ENCODE measurements at places on chromosomes 7 and 10. TPM values are rescaled to one million over a fixed set of nuclear protein-coding genes. Genes with fewer than 3 reads are reported as not detected.
A peak's percentile ranks its signal among the peaks of the same experiment; 100 is the strongest.

- H3K27ac ChIP-seq, result no peak overlapping the region
- H3K4me3 ChIP-seq, result no peak overlapping the region
- no peaks in the 10 kb centered on the region for H3K36me3 ChIP-seq
- no peaks in the 10 kb centered on the region for H3K4me1 ChIP-seq
- no peak for DNase-seq
Observed at GRCh38 chr7:93185303-93186027, 37.3 kb upstream of the SAMD9L start.

- no peak overlapping the region for H3K27ac ChIP-seq
- H3K4me3 ChIP-seq, result no peak overlapping the region
- DNase-seq, result no peak
- no peaks in the 10 kb centered on the region for H3K36me3 ChIP-seq
Observed at GRCh38 chr7:4191046-4191445, 491.0 kb upstream of the FOXK1 start.

Gene LARP4B
- total RNA-seq, result 114 TPM

DNA sequence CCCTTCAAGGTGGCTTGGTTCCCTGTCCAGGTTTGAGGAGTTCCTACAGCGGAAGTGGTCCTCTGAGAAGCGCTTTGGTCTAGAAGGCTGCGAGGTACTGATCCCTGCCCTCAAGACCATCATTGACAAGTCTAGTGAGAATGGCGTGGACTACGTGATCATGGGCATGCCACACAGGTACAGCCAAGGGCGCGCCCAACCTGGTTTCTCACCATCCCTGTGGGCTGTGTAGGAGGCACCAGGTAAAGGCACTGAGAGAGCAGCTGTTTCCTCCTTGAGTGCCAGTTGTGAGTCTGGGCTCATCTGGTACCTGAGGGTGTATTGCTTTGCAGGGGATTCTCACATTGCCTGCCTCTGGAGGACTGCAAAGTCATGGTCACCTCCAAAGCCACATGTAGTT, 68.0 kb downstream of the OGDH start:
- no peaks in the 10 kb centered on the region for H3K27me3 ChIP-seq
- no peak for DNase-seq
- no peak overlapping the region for H3K4me3 ChIP-seq
- H3K4me1 ChIP-seq, result peaks cover 20% of the 10 kb centered on the region

Gene CRYGN
- not detected for total RNA-seq

Gene FRA10AC1
- total RNA-seq, result 19.1 TPM

DNA sequence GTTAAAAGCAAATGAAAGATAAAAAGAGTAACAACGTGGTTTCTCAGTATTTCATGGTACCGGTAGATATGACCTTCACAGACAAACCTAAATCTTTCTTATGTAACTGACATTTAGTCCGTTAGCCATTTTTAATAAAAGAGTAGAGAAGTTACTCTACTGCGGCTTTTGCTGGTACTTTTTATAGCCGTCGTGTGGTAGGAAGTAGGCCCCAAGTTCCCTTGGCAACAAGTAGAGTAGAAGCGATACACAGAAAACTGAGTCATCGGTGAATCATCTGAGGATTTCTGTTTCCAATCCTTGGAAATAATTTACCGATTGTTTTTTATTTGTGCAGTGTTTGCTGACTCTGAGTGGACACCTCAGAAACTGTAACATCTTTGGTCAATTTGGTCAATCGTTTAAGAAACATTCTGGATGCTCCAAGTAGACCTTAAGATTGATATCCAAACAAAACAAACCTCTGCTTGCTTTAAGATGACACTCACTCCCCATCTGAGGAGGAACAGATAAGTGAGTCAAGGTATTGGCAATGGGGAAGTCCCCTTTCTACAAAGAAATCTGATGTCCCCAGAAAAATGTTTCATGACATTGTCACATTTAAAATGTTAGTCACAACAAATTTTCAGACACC, 63.9 kb upstream of the AHR start:
- H3K36me3 ChIP-seq, result no peaks in the 10 kb centered on the region
- H3K4me3 ChIP-seq, result no peak overlapping the region
- H3K27ac ChIP-seq, result peak overlapping the region; percentile 81
- peaks cover 3% of the 10 kb centered on the region for H3K4me1 ChIP-seq
- H3K27me3 ChIP-seq, result no peaks in the 10 kb centered on the region

DNA sequence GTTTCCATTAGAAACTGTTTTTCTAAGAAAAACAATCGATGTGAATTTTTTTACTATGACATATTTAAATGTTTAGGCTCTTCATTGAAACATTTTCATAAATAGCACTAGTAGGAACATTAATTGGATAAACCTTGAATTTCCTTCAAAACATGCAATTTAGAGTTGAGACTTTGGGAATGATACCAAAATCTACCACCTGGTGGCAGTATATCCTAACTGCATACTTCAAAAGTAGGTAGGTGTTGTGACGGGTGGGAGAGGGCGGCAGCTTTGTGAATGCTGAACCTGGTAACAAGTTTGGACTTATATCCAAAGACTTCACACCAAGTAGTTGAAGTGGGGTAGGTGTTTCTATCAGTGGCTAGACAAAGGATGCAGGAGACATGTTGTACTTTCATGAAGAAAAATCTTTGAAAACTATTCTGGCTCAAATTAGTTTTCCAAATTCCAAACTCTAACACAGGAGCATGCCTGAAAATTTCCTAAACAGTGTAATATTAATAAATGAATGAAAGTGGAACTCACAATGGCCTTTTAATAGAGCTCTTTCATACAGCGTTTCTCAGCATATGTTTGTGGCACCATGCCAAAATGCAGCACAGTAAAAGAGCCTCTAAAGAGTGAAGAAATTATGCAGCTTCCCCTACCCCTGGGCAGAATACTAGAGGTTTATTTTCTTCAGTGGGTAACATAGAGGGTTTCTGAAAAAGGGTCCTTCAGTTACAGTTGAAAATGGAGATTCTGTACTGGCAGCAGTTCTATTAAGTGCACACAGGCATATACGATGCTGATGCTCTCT, 201.0 kb upstream of the TPK1 start:
- H3K27ac ChIP-seq, result no peak overlapping the region
- H3K4me1 ChIP-seq, result no peaks in the 10 kb centered on the region
- no peaks in the 10 kb centered on the region for H3K27me3 ChIP-seq

DNA sequence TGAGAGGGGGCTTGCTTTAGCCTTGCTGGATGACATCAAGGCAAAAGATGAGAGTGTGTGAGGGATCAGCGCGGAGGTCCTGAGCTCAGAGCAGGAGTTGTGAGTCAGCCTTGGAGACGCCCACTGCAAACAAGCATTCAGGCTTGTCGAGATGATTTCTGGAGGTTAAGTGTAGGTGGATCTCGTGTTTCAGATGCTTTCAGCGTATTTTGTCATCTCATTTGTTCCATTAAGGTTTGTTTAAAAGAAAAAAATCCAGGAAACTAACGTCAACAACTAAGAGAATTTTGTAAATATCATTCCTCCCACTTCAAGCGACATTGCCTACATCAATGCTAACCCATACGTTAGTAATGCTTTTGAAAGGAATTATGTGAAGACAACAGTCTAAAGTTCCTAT, 715.4 kb upstream of the NRP1 start:
- H3K27ac ChIP-seq, result no peak overlapping the region
- H3K36me3 ChIP-seq, result no peaks in the 10 kb centered on the region

- no peak for DNase-seq
- H3K4me3 ChIP-seq, result no peak overlapping the region
- H3K36me3 ChIP-seq, result no peaks in the 10 kb centered on the region
- no peak overlapping the region for H3K27ac ChIP-seq
- H3K4me1 ChIP-seq, result no peaks in the 10 kb centered on the region
Observed at GRCh38 chr7:126979722-126980121, 273.0 kb downstream of the GRM8 start.

DNA sequence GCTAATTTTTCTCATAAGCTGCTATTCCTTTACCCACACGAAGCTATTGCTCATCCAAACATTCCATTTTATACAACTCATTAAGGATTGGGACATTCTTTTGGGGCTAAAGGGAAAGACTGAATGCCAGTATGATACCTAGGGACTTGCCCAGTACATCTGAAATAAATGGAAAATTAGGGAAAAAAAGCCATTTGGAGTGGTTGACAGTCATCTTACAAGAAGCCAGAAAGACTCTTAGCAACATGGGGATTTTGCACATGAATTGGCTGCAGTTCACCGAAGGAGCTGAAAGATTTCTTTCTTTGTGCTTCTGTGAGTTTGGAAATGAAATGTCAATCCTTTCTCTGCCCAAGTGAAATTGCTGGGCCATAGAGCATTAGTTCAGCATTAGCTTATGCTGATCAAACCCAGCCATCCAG, 43.3 kb upstream of the MTURN start:
- no peaks in the 10 kb centered on the region for H3K4me1 ChIP-seq
- H3K4me3 ChIP-seq, result no peak overlapping the region
- H3K27me3 ChIP-seq, result no peaks in the 10 kb centered on the region
- no peak overlapping the region for H3K27ac ChIP-seq
- H3K36me3 ChIP-seq, result no peaks in the 10 kb centered on the region

GRCh38 chr7:117065571-117066150, 112.4 kb downstream of the ST7 start:
- no peak overlapping the region for H3K27ac ChIP-seq
- peaks cover 17% of the 10 kb centered on the region for H3K4me1 ChIP-seq
- H3K36me3 ChIP-seq, result no peaks in the 10 kb centered on the region
- DNase-seq, result no peak

GRCh38 chr10:57992321-57993077, 275.2 kb downstream of the IPMK start:
- no peaks in the 10 kb centered on the region for H3K36me3 ChIP-seq
- no peaks in the 10 kb centered on the region for H3K27me3 ChIP-seq
- H3K27ac ChIP-seq, result no peak overlapping the region
- DNase-seq, result no peak
- no peak overlapping the region for H3K4me3 ChIP-seq

DNA sequence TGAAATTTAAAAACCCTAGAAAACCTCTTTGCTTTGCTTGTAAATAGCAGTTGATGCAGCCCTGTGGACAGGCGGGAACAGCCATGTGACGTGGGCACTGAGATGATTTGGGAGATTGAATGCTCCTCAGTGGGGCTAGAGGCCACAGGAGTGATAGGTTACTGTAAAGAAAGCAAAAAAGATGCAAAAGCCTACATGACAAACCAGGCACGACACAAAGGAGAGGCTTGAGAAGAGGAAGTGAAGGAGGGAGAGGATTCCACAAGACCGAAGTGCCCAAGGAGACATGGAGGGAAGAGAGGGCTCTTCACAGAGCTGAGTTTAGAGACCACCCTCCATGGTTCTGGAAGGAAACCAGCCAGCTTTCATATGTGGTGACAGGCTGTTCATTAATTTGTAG, 25.7 kb downstream of the IKZF1 start:
- peaks cover 9% of the 10 kb centered on the region for H3K36me3 ChIP-seq
- H3K4me3 ChIP-seq, result no peak overlapping the region
- no peaks in the 10 kb centered on the region for H3K27me3 ChIP-seq
- DNase-seq, result no peak

All from lower lobe of right lung (tissue), 2 donors.